ENCODE measurements at places on chromosomes 4 and X. TPM values are rescaled to one million over a fixed set of nuclear protein-coding genes. Genes with fewer than 3 reads are reported as not detected.

CENPI gene
- polyA plus RNA-seq: 5.2 TPM

CCDC120 gene
- 3.6 TPM for polyA plus RNA-seq

GYPA gene
- polyA plus RNA-seq: not detected

SSX2 gene
- 0.29 TPM for polyA plus RNA-seq

SLC9A7 gene
- 2.5 TPM for polyA plus RNA-seq

DDX53 gene
- 0.05 TPM for polyA plus RNA-seq

GPR34 gene
- 0.17 TPM for polyA plus RNA-seq

ITIH6 gene
- polyA plus RNA-seq: not detected

TRMT2B gene
- 5.4 TPM for polyA plus RNA-seq

CNKSR2 gene
- 10.9 TPM for polyA plus RNA-seq

CXorf66 gene
- polyA plus RNA-seq: not detected

MAGEA11 gene
- 0.12 TPM for polyA plus RNA-seq

CFAP99 gene
- not detected for polyA plus RNA-seq

CTAG2 gene
- polyA plus RNA-seq: not detected

Measured in GM23338 (cell line).